Stimulated activated CD4-positive, alpha-beta T cell treated with anti-CD3 and anti-CD28 coated beads, Interleukin-15, amount 100 ng/mL, for 48 hours (primary cell): ENCODE measurements at places on chromosomes 3 and 15.

DNA sequence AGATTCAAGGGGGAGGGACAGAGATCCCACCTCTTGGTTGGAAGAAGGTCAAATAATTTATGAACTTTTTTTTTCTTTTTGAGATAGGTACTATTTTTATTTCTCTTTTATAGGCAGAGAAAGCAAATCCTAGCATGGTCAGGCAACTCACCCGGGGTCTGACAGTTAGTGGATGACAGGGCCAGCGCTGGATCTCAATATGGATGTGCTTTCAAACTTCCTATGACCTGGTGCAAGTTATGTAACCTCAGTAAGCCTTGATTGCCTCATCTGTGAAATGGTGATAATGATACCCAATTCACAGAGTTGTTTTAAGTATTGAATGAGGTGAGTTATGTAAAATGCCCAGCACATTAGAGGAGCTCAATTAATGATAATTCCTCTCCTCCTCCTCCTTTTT is 86.8 kb upstream of the MEF2A start:
- DNase-seq, result no peak

GRCh38 chr3:8436661-8437287 is 64.8 kb upstream of the LMCD1 start:
- DNase-seq, result no peak

- DNase-seq, result no peak
These were observed 83.6 kb downstream of the PDZRN3 start for GRCh38 chr3:73540969-73541740.

DNA sequence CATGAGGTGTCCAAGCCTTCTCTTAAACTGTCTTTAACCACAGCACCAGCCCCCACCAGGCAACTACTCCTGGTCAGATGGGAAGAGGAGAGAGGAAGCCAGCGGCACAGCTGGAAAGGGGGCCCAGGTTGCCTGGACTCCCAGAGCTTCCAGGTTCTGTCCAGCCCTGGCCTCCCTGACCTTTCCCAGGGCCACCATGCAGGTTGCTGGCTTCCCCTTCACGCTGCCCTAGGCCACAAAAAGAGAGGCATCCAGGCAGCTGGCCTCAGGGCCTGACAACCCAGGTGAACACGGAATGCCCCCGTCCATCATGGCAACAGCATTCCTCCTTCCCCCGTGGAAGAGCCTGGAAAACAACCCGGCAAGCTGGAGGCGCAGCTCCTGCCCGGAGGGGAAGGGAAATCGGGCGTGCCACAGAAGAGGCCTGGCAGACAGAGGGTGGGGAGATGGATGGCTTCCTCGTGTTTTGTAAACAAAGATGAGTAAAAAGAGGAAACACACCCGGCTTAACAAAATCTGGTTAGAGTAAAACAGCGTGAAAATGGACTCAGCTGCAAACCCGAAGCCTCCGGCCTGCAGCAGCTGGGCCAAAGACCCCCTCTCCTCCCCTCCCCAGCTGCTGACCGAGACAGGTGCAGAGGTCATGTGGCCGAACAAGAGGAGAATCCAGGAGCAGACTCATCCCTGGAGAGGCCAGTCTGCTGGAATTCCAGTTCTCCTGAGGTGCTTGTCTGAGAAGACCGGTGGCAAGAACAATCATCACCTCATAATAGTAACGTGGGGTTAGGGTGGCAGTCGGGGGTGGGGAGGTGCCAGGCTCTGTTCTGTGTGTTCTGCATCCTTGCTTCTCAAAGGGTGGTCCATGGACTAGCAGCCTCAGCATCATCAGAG is 15.5 kb downstream of the BMF start:
- DNase-seq, result no peak
